NCI-H1417 (cell line): ENCODE measurements at places on chromosomes 12 and 14.

GRCh38 chr12:56838621-56839488, 75.7 kb downstream of the HSD17B6 start:
- no peak for DNase-seq

DNA sequence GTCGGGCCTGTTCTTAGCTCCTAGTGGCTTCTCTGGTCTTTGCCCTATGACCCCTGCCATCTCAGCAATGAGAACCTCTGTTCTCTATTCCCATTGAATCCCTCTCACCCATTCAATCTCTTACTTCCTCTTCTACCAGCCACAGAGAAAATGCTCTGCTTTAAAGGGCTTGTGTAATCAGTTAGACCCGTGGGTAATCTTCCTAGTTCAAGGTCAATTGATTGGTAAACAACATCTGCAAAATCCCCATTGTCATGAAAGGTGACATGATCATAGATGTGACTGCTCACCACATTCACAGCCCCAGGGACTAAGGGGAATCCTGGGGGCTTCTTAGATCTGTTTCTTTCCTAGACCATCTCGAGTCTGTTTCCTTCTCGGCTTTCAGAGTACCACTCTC, 7.2 kb upstream of the CCDC197 start:
- DNase-seq: no peak

DNA sequence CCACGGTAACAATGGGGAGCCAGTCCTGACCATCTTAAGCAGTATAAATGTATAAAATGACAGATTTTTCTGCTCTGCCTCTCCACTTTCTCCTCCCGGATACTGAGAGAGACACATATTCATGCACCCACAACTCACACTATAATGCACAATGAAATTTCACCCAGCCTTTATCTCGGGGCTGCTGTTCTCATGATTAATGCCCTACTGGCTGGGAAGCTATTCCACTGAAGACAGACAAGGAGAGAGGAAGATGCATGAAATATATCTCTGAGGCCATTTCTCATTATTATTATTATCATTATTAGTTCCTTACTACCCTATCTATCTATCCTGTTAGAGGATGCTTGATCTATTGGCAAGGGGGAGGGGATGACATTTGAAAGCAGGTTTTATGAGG, 501.7 kb downstream of the DIO2 start:
- no peak for DNase-seq

DNA sequence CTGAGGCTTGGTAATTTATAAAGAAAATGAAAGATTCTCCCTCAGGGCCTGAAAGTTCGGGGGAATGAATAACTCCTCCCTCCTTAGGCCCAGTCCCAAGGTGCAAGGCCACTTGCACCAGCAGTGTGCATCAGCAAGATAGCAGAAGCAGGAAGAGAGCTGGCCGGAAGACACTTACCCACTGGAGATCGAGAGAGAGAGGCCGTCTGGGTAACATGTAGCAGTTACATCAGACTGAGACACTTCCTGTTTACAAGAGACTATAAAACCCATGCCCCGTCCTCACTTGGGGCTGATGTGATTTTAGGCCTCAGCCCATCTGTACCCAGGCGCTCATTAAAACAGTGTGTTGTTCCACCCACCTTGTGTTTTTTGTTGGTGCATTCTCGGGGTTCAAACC, 85.2 kb downstream of the TMTC3 start:
- DNase-seq: no peak

DNA sequence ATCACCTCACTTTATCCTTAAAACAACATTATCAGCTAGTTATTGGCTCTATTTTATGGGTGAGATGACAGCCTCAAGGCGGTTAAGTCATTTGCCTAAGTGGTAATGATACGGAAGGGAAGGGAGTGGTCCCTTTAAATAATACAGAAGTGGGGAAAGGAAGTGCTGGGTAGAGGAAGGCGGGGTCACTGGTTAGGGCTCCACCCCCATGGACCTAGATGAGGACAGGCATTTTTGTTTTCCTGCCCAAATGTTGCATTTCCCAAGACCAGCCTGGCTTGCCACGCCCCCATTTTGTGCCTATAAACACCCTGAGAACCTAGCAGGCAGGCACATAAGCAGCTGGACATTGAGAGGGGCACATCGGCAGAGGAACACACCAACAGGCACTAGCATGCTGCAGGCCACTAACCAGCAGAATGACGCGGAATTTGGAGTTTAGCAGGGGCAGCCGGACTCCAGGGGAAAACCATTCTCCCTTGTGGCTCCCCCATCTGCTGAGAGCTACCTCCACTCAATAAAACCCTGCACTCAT, 100.9 kb downstream of the EPS8 start:
- DNase-seq: no peak

GRCh38 chr12:10272467-10272866, 35.2 kb upstream of the KLRD1 start:
- no peak for DNase-seq

GRCh38 chr14:67426983-67427606, 15.1 kb upstream of the PLEK2 start:
- DNase-seq: peak; percentile 77

- DNase-seq: no peak
Measured at GRCh38 chr14:77055981-77056380, 27.5 kb upstream of the IRF2BPL start.

DNA sequence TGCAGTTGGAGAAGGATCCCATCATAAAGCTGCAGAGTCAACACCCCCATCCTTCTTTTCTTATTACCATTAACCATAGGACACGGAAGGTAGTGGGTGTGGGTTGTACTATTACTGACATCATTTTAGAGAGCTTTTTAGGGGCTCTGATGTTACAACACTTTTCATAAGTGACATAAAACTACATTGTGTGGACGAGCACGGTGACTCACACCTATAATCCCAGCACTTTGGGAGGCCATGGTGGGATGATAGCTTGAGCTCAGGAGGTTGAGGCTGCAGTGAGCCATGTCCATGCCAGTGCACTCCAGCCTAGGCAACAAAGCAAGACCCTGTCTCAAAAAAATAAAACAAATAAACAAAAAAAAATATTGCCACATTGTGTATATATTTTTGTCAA, 167.1 kb downstream of the DUSP6 start:
- no peak for DNase-seq

GRCh38 chr14:23173031-23173430, 10.4 kb downstream of the SLC7A8 start:
- no peak for DNase-seq

DNA sequence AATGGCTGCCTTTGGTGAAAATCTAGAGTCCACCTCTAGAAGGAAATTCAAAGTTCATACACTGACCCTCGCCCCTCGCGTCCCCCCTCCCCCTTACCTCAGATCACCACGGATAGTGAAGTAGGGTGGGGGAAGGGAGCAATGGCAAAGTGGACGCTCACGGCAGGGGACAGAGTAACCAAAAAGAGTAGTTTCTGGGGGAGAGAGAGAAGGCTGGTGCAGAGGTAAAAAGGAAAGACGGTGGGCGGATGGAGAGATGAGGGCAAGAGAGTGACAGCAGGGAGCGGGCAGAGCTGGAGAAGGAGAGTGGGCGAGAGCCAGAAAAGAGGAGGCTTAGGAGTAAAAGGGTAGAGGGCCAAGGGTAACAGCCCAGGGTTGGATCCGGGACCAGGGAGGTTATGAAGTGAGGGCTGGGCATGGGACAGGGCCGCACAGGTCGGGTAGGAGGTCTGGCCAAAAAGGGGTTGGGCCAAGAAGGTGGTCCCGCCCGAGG, 423 bp downstream of the ALDH6A1 start:
- no peak for DNase-seq

GRCh38 chr12:78145398-78145797, 314.7 kb downstream of the NAV3 start:
- DNase-seq: no peak

DNA sequence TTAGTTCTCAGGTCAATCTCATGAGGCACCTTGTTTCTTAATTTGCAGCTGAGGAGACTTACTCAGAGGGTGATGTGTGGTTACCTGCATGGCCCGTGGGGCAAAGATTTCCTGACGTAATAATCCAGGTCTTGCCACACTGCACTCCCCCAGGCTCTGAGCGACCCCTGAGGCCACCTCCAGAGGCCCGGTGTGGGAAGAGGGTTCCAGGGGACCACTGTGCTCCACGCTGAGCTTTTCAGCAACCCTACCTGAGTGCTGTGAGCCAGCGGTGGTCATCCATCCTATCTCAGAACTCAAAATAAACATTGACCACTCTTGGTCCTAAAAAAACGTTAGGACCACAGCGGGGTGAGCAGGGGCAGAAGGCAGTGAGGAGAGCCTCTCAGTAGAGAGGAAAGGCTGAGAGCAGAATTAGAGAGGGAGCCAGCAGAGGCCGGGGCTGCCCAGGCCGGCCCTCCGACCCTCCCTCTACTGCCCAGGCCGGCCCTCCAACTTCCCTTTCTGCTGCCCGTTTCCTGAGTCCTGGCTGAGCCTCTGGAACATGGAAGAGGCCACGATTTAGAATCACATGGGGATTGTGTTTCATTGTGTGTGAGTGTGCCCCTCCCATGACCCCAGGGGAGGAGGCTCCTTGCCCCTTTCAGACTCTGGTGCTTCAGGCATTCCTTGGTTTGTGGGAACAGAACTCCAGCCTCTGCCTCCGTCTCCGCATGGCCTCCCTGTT, 188.2 kb upstream of the DIO3 start:
- no peak for DNase-seq

DNA sequence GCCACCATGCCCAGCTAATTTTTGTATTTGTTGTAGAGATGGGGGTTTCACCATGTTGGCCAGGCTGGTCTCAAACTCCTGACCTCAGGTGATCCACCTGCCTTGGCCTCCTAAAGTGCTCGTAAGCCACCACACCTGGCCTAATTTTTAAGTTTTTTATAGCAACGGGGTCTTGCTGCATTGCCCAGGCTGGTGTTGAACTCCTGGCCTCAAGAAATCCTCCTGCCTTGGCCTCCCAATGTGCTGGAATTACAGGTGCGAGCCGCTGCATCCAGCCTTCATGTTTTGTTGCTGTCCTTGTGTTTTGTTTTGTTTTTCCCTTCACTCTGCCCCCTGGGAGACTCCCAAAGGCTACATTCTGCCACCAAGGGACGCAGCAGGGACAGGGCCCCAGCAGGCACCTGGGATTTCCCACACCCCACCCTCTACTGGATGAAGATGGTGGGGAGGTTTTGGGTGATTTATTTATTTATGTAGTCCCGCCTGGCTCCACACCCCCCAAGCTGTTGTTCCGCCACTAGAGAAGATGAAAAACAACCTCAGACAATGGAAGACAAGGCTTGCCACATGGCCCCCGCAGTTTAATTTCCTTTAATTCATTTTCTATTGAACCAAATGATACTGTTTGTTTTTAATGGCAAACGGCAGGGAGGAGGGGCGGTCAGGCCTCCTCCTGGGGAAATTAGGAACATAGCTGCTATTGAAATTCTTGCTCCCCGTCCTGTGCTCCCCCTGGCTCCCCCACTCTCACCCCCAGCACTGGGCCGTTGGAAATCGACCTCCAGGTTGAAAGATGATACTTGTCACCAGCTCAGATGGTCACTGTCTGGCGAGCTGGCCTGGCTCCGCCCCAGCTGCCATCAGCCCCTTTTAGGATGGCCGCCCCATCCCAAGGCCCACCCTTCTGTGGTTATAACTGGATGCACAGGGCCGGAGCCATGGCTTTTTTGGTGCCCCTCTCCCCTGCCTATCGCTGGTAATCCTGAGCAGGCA, 70.3 kb downstream of the RNFT2 start:
- DNase-seq: no peak

DNA sequence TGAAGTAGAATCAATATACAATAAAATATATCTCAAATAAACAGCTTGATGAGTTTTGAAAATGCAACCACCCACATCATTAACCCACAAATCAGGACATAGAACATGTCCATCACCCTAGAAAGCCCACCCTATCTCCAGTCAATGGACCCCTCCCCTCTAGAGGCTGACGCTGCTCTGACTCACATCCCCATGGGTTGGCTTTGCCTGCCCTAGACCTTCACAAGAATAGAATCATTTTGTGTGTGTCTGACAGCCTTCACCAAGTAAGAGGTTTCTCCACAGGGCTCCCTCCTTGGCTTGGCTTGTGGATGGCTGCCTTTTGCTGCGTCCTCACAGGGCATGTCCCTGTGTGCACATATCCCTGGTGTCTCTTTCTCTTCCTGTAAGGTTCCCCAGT, 250.2 kb upstream of the RTL1 start:
- no peak for DNase-seq

DNA sequence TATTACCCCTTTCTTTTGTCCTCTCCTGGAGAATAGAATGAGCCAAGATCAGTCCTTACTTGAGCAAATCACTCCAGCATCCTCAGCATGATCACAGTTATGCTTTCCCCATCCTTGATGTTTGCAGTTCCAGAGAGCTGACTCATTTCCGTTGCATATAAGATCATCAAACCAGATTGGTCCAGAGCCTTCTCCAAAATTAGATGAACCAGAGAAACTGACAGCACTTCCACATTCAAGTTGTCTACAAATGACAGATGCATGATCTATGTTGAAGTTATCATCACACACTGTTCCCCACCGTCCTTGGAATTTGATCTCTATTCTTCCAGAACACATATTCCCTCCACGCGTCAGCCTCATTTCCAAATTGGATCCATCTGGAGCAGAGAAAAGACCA, 4.8 kb downstream of the CD163 start:
- no peak for DNase-seq
